Activated naive CD8-positive, alpha-beta T cell treated with anti-CD3 and anti-CD28 coated beads, Interleukin-2, amount 10 ng/mL, durations not matched to agents 7 days and 5 days (primary cell): ENCODE measurements at places on chromosomes 16 and 17. TPM values are rescaled to one million over a fixed set of nuclear protein-coding genes. Genes with fewer than 3 reads are reported as not detected.

- DNase-seq: no peak
Measured at GRCh38 chr16:6258056-6258455, 1074.6 kb upstream of the RBFOX1 start.

GRCh38 chr16:3023415-3023668, 400 bp downstream of the HCFC1R1 start:
- no peak for DNase-seq

DNA sequence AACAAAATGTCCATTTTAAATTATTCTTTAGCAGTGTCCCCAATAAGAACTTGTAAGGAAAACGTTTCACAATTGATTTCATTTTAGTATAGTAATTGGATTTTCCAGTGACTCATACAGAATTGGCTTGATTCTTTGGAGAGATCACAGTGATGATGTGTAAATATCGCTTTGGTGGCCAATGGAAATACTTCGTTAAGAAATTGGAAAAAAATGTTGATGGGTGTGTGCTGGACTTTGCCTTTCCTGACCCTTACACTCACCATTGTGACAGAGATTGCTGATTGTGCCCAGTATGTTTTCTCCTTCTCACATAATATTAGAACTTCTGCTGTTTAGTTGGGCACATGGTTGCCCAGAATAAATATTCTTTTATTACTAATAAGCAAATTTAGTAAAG, 7.4 kb upstream of the EFCAB13 start:
- no peak for DNase-seq

DNA sequence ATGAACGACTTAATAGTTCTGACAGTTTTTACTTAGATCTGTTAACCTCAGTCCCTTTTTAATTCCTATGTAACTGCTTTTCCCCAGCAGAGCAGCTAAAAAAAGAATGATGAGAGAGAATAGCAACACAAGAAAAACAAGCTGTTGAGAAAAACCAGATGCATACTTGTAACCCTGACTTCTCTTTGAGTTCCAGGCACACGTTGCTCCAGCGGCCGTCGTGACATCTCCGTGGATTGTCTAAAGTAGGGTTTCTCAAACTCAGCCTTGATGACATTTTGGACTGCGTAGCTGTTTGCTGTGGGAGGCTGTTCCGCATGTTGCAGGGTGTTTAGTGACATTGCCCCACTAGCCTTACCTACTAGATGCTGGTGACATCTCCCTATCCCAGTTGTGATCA, 324.0 kb downstream of the SNX29 start:
- DNase-seq: no peak

DNA sequence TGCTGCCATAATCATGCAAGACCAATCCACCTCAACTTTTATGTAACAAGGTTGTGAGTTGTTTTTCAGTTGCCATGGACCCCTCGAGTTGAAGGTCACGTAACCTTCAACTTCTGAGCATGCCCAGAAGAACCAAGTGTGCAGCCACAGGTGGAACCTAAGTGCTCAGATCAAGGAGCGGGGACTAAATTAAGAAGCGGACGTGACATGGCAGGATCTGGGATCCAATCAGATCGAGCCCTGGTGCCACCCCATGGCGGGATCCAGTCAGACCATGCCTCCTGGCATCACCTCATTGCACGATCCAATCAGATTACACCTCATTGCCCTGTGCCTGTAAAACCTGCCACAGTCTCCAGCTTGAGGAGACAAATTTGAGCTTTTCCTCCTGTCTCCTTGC, 204.5 kb upstream of the CDH5 start:
- no peak for DNase-seq

- no peak for DNase-seq
Measured at GRCh38 chr16:56212144-56212543, 20.9 kb downstream of the GNAO1 start.

GRCh38 chr16:17972460-17972943, 364.0 kb downstream of the NPIPA8 start:
- no peak for DNase-seq

DNA sequence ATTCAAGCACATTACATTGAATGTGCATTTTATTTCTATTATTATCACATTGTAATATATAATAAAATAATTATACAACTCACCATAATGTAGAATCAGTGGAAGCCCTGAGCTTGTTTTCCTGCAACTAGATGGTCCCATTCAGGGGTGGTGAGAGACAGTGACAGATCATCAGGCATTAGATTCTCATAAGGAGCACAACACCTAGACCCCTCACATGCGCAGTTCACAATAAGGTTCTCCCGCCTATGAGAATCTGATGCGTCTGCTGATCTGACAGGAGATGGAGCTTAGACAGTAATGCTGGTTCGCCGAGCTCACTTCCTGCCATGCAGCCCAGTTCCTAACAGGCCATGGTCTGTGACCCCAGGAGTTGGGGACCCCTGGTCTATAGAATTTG, 96.7 kb upstream of the RBBP6 start:
- DNase-seq: no peak

- DNase-seq: no peak
Measured at GRCh38 chr16:51024703-51025102, 126.4 kb downstream of the SALL1 start.

DNA sequence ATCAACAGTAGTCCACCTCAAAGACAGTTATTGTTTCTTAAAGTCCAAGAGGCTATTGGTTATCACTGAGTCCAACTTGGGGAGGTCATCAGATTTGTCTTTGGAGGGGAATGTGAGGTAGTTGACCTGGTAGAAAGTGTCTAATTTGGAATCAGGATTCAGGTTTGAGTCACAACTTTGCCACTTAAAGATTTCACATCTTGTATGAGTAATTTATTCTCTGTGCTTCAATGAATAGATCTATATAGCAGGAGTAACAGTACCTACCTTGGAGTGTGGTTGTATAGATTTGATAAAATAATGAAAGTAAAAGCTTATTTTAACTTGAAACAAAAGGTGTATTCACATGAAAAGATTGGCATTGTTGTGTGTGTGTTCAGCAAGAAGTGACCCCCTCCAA, 119.3 kb upstream of the TBX2 start:
- DNase-seq: no peak

GRCh38 chr16:12315330-12316136, 339.0 kb downstream of the SNX29 start:
- DNase-seq: no peak

DNA sequence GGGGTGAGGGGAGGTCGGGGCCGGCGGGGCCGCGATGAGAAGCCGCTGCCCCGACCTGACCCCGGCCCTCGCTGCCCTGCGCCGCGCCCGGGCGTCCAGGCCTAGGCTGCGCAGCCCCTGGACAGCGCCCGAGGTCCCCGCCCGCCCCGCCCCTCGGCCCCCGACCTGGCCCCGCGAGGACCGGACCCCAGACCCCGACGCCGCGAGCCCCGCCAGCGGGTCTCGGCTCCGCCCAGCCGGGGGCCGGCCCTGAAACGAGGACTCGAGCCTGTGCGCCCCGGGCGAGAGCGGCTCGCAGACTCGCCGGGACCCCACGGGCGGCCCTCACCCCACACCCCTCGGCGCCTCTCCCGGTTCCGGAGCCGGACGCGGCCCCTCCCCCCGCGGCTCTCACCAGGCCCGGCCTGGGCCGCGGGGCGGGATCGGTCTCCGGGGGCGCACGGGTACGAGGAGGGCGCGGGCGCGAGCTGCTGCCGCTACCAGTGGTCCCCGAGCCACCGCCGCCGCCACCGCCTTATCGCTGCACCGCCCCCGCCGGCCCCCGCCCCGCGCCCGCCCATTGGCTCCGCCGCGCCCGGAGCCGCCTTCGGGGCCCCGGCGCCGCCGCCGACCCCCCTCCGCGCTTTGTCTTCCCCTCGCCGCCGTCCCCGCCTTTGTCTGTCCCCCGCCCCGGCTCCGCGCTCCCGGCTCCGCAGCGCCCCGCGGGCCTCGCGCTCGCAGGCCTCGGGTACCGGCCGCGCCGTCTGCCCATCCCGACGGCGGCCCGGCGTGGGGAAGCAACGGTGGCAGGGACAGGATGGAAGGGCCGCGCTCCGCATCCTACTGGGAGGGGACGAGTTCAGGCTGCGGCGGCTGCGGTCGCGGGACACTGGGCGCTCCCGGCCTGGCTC, at the start of gene LIMD2:
Gene LIMD2 (minus strand): TSS at position 488 of the 890 bp plus-strand sequence. CDS start 827 bp downstream, outside the sequence.
- DNase-seq: peak; percentile 87

- DNase-seq: no peak
Measured at GRCh38 chr17:14306596-14306995, 5.7 kb downstream of the HS3ST3B1 start.

GRCh38 chr17:10622617-10623485, 34.3 kb downstream of the MYH3 start:
- DNase-seq: no peak

The SPATA32 gene
- total RNA-seq: 0.53 TPM

The AKAP1 gene
- 23.8 TPM for total RNA-seq
